ENCODE measurements at places on chromosomes 7 and 10.
A peak's percentile ranks its signal among the peaks of the same experiment; 100 is the strongest.

- no peak for DNase-seq
These were observed 18.8 kb downstream of the CROT start for GRCh38 chr7:87364246-87364645.

- DNase-seq = no peak
These were observed 68.2 kb downstream of the CUBN start for GRCh38 chr10:17061418-17061817.

DNA sequence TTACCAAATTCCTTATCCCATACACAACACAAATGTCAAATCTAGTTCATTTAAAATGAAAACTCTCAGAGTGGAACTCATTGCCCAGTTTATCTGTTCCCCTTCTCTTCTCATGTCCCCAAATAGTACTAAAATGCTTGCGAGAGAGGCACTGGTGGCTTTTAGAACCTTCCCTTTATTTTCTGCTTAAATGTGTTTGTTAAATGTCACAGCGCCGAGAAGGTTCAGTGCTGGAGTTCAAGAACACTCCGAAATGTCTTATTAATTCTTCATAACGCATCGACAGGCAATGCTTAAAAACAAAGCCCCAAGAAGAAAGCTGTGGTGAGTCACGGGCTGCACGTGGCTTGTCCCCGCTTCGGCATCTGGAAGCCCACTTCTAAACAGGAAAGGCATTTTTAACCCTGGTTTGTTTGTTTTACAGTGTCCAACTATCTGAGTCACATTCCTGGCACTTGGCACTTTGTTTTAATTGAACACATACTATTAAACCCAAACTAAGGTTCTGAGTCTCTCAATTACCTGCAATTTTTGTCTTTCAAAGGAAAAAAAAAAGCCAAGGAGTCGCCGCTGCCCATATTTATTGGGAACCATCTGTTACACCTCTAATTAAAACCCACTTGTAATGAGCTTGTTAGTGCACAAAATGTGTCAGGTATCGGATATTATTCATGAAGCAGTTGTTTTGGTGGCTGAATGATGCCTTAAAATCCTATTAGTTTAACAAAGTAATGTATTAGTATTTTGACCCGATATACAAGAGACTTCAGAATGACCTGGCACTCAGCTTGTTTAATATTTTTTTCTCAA is 49.9 kb upstream of the MGMT start:
- no peak for DNase-seq

DNA sequence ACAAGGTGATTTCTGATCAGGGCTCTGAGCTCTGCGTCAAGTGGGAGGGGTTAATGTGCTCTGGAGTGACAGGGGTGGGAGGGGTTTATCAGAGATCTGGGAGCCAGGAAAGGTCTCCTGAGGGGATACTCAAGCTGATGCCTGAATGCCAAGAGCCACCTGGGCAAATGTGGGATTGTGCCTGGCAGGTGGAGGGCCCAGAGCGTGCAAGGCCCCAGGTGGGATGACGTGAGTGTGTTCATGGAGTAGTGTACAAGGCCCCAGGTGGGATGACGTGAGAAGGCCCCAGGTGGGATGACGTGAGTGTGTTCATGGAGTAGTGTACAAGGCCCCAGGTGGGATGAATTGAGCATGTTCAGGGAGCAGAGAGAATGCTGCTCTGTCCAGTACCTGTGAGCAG is 610.3 kb downstream of the PTPRN2 start:
- no peak for DNase-seq

DNA sequence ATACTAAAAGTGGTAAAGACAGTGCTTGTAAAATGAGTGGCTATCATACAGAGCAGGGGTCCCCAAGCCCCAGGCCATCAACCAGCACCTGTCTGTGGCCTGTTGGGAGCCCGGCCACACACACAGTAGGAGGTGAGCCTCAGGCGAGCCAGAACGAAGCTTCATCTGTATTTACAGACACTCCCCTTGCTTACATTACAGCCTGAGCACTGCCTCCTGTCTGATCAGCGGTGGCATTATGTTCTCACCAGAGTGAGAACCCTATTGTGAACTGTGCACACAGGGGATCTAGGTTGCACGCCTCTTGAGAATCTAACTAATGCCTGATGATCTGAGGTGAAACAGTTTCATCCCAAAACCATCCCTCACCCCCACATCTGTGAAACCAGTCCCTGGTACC is 58.7 kb downstream of the ITGA8 start:
- DNase-seq = no peak

- DNase-seq = no peak
These were observed 109.2 kb downstream of the DYNC1I1 start for GRCh38 chr7:95881597-95881996.

GRCh38 chr7:98209166-98209920 is 1.9 kb upstream of the BHLHA15 start:
- no peak for DNase-seq

DNA sequence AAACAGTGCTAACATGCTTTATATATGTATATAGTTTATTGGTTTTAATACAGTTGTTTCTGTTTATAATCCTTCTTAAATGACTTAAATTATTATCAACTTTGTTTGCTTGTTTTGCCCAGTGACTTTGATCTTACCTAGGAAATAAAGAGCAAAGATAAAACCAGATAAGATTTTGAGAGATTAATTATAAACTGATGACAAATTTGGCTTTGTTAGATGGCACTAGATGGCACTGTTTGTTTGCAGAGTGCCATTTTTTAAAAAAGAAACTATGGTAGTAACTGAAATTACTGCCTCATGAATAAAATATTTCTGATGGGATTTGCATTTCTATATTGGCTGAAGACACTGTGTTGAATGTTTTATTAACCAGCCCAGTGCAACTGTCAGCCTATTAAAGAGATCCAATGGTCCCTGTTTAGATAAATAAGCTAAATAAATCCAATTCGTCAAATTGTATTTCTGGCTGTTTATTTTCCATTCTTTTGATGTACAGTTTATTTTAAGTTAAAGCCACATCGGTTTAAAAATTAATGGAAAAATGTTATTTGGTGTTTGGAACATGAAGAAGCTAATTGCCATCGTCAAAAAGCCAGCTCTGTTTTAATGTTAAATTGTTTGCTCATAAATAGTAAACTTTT is 28.7 kb downstream of the VTI1A start:
- no peak for DNase-seq

DNA sequence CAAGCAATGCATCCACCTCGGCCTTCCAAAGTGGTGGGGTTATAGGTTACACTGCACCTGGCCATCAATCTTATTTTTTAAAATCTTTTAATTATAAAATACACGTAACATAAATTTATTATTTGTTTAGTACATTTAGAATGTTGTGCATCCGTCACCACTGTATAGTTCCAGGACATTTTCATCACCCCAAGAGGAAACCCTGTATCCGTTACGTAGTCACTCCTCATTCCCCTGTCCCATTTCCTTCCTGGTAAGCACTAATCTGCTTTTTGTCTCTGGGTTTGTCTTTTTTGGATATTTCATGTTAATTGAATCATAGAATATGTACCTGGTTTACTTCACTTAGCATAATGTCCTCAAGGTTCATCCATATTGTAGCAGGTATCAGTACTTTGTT is 51.2 kb downstream of the MAPK8 start:
- no peak for DNase-seq

- DNase-seq = no peak
These were observed 146.6 kb upstream of the RNF32 start for GRCh38 chr7:156493942-156494341.

- DNase-seq = no peak
These were observed 46.1 kb downstream of the TASOR2 start for GRCh38 chr10:5730766-5731165.

DNA sequence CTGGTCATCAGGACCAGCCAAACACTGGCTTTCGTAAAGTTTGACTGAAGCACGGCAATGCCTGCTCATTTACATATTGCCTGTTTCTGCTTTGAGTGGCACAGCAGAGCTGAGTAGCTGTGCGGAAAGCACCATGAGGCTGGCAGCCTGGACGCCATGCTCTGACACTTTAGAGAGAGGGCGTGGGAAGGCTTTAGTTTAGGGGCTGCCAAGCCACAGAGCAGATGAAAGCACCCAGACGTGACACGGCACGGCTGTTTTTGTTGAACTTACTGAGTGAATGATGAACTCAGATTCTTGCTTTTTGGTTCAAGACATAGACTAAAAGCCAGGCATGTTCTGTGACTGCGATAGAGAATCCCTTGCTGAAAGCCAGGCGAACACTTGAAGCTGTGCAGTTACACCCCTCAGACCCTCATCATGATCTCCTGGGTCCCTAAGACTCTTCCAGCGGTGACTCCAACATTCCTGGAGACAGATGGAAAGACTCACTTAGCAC is 182.1 kb downstream of the ZMYND11 start:
- no peak for DNase-seq

DNA sequence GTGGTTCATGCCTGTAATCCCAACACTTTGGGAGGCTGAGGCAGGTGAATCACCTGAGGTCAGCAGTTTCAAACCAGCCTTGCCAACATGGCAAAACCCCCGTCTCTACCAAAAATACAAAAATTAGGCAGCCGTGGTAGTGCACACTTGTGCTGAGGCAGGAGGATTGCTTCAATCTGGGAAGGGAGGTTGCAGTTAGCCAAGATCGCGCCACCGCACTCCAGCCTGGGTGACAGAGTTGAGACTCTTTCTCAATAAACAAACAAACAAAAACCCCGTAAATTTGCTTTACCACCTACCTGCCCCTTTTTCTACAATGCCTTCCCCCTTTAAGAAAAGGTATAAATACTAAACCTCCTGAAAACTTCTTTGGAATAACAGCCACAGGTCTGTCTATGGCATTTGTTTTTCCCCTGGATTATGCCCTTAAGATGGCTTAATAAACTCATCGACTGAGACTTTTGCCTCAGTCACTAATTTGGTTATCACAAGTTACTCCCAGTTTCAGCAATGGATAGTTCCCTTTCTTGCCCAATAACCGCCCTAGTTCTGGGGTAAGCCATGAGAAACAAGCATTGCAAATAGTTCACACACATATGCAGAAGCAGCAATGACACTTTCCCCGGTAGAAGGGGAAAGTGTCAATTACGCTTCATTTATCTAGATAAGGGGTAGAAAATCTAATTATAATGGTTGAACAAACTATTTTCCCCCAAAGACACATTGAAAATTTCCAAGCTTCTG is 52.8 kb upstream of the SVIL start:
- no peak for DNase-seq

DNA sequence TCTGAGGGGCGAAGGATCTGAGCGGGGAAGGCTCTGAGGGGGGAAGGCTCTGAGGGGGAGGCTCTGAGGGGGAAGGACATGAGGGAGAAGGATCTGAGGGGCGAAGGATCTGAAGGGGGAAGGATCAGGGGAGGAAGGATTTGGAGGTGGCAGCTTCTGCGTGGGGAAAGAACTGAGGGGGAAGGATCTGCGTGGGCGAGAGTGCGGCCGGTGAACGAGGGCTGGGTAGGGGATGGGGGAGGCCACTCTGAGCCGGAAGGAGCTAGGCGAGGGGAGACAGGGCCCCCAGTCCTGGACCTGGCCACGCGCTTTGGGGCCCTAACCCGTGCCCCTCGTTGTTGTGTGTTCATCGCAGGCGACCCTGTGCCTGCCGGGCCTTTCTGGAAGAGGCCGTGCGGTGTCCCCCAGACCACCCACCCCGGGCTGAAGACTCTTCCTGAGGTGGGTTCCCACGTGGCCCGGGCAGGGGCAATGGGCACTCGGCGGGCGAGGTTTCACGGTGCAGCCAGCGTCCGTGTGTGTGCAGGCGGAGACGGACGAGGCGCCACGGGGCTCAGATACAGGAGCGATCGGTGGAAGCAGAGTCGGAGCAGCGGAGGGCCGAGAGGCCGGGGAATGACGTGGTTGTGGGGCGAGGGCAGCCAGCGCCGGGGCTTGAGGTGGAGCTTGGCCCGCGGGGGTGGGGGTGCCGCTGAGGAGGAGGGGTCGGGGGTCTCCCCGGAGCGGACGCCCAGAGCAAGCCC is 2.0 kb downstream of the CALY start:
- DNase-seq = no peak

GRCh38 chr7:32116436-32116835 is 46.2 kb upstream of the PDE1C start:
- no peak for DNase-seq

GRCh38 chr7:115654384-115655214 is 376.0 kb downstream of the TFEC start:
- DNase-seq = no peak

- no peak for DNase-seq
These were observed 94.3 kb upstream of the AGBL3 start for GRCh38 chr7:134891696-134892678.

GRCh38 chr10:132255489-132256344 is 52.0 kb downstream of the STK32C start:
- no peak for DNase-seq

GRCh38 chr7:55034776-55035175 is 16.0 kb downstream of the EGFR start:
- no peak for DNase-seq

DNA sequence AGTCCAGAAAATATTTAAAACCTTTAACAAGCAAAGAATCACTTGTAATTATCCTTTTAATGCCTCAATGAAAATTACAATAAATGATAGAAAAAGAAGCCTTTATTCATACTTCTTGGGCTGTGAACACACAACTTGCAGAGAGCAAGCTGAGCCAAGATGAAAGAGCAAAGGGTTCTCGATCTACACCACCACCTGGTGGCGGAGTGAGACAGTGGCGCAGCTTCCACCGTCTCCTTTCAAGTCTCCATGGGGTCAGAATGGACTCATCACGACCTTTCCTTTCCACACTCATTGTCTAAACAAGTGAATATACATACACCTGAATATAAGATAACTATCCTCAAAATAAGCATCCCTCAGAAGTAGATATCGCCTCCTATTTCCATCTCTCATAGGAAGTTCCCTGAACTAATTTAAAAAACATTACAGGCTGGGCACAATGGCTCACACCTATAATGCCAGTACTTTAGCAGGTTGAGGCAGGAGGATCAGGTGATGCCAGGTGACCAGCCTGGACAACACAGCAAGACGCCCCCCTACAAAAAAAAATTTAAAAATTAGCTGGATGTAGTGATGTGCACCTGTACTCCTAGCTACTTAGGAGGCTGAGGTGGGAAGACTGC is 40.7 kb downstream of the ATE1 start:
- no peak for DNase-seq

- no peak for DNase-seq
These were observed 437.1 kb upstream of the NPVF start for GRCh38 chr7:25665374-25665773.

GRCh38 chr7:11716185-11716584 is 115.8 kb downstream of the THSD7A start:
- no peak for DNase-seq

GRCh38 chr7:105791926-105792325 is 84.5 kb downstream of the ATXN7L1 start:
- DNase-seq = no peak

GRCh38 chr10:75987616-75988015 is 556.2 kb downstream of the LRMDA start:
- DNase-seq = no peak

- DNase-seq = no peak
These were observed 96.9 kb downstream of the TES start for GRCh38 chr7:116307253-116307652.

GRCh38 chr7:111413739-111414138 is 148.6 kb downstream of the IMMP2L start:
- no peak for DNase-seq

GRCh38 chr7:151168003-151168786 is 701 bp upstream of the GBX1 start:
- peak; percentile 37 for DNase-seq

- DNase-seq = no peak
These were observed 31.8 kb downstream of the GPRIN2 start for GRCh38 chr10:46524472-46525176.

GRCh38 chr7:99272476-99273045 is at the start of gene MYH16:
MYH16 (plus strand) TSS chr7:99272839.
- DNase-seq = no peak
